Hepatic stellate cell (primary cell): ENCODE measurements at places on chromosomes 12 and 14.

DNA sequence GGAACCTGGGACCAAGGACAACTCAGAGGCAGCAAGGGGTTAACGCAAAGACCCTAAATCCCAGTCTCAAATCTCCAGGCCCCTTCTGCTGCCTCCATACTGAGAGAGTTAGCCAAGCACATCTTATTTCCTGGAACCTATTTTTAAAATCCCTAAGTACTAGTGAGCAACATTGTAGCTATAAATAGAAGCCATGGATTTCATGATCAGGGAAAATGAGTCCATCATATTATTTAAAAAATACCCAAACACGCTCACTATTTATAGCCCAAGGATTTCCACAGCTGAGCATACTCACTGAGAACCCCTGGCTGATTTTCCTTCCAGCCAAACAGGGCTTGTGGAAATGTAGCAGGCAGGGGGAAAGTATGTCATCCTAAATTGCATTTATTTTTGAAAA lies 19.4 kb upstream of the TUNAR start:
- DNase-seq: no peak

DNA sequence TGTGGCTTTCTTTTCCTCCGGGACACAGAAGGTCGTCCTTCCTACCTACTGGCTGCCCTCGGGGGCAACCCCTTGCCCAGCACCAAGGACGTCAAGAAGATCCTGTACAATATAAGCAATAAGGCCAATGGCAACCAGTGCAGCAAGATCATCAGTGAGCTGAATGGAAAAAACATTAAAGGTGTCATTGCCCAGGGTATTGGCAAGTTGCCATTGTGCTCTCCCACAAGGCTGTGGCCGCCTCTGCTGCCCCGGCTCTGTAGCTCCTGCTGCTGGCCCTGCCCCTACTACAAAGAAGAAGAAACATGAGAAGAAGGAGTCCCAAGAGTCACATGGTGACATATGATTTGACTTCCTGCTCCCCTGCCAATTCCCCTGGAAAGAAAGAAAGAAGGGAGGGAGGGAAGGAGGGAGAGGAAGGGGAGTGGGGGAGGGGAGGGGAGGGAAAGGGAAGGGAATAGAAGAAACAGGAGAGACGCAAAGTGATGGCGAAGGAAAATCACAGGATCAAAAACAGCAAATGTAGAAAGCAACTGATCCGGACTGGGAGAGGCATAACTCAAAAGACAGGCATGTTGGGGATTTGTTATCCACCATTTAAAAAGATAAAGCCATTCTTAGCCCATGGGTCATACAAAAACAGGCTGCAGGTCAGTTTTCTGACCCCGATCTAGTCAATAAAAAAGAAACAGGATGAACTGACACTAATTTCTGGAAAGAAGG lies 61.3 kb upstream of the RESF1 start:
- no peak for DNase-seq

DNA sequence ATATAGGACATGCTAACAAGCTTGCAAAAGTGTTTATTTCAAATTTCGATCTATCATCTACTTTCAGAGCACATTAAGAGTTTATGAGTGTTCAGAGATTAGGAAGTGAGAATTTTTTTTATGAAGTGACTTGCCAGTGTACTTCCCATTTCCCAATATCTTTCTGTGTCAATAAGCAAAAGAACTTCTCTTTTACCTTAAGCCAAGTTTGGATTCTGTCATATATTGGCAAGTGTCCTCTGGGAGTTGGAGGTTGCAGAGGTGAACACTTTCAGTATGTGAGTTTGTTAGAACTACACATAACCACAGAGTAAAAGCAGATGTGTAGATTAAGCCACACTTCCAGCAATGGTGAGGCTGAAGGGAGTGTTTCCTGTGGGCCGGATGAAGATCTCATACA lies 16.6 kb upstream of the KLRF1 start:
- no peak for DNase-seq

GRCh38 chr14:105055736-105056302 lies 9.4 kb downstream of the GPR132 start:
- no peak for DNase-seq

DNA sequence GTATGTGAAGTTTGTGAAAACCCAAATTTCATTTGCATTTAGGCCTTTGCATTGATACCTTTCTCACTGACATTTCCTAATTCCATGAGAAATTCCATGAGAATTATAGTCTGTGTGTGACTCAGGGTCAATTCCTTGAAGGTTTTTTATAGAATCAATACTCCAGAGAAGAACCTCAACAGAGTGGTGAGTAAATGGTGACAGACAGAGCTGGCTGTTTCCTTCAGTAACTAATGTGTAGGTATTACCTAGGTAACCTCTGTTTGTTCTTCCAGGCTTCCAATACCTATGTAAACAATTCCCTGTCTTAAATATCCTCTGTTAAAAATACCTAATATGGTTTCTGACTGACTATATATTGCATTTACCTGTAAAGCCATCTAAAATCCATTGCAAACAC lies 117.0 kb downstream of the TTC8 start:
- DNase-seq: no peak

DNA sequence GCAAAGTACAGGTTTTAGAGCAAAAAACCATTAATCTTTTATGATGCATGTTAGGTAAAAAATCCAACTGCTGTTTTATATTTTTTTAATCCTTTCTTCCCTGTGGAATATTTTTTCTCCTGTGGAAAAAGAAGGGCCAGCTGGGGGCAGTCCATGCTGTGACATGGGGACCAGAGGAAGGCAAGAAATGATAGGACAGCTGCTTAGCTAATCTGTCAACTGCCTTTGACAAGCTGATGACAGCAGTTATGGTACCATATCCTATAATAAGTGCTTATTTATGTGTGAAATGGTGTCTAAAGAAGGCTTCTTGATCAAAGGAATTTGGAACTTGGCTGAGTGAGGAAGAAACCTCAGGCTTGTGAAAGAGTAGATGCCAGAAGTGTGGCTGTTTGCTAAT lies 452.4 kb upstream of the NOVA1 start:
- DNase-seq: no peak

DNA sequence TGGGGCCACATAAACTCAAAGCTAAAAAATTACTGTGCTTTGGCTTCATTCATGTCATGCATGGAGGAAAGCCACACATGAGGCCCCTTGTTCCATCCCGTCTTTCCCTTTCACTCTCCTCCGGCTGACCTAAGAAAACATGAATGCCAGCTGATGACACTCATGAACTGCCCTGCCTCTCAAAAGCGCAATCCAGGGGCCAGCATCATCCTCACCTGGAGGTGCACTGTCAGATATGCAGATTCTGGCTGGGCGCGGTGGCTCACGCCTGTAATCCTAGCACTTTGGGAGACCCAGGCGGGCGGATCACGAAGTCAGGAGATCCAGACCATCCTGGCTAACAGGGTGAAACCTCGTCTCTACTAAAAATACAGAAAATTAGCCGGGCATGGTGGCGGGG lies 116.1 kb upstream of the FOXN3 start:
- no peak for DNase-seq

DNA sequence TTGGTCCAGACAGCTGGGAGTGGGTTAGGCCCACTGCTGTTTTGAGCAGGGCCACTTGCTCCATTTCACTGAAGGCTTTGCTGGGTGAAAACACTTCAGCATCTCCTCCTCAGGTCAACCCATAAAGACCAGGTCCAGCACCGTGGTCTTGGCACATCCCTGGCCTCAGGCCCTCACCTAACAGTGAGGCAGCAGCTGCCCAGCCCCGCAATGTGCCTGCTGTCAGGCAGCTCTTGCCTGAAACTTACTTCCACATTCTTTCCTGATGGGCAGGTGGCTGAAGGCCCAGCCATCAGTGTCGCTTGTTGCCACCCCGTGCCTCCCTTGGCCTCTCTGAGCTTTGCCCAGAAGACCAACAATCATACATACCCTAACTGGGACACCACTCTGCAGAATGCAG lies 54.4 kb downstream of the ANAPC7 start:
- DNase-seq: no peak

DNA sequence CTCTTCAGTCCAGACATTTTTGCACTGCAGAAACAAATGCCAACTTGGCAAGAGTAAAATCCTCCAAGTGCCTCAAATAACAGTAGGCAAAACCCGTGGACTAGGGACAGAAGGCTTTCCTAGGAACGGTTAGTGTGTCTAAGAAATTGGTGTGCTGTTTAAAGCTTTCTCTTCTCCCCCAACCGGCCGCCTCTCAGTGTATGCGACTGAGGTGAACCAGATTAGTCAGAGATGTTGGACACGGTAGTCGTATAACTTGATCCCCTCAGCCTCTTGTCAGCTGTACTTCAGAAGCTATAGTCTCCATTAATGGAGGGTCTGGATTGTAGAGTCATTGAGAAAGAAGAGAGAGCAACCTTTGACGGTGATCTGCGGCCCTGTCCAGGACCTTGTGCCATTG lies 21.7 kb downstream of the PPFIBP1 start:
- DNase-seq: no peak

DNA sequence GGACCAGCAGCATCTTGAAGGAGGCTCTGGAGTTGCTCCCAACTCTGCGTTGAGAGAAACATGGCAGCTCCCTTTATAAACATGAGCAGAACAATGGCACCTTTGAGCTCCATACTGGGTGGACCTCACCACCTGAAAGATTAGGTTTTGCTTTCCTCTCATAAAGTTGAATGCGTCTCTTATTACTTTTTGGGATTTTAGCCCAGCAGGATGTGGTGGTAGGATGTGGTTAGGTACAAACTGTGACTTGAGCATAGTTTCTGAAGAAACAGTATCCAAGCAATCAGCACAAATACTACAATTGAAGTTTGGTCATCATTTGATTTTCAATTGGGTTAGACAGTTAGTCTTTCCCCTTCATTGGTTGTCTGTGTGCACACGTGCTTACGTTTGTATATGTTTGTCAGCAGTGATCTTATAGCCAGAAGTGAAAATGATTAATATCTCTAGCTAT lies at the start of gene PRR4:
PRR4 (minus strand) TSS at position 51 of the 454 bp plus-strand sequence; CDS start at position 13, 38 bp downstream.
- no peak for DNase-seq

GRCh38 chr12:66960704-66961690 lies 282.1 kb upstream of the GRIP1 start:
- DNase-seq: no peak

DNA sequence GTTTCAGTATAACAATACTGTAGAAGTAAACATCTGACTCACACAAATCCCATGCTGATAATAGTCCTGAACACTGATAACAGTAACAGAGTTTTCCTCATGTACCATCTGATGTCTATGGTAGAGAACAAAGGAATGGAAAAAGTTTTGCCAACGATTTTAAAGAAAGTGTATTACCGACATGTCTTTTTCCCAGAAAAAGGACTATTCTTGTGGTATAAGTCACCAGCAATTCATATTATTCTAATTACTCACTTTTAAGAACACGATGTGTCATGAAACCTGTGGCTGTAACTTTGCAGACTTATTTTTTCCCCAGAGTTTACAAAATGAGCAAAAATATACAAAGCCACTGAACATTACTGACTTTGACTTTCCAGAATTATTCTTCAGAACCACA lies 40.1 kb upstream of the DCN start:
- DNase-seq: no peak

- DNase-seq: no peak
Measured at GRCh38 chr14:69945912-69946311, 66.7 kb downstream of the SMOC1 start.

DNA sequence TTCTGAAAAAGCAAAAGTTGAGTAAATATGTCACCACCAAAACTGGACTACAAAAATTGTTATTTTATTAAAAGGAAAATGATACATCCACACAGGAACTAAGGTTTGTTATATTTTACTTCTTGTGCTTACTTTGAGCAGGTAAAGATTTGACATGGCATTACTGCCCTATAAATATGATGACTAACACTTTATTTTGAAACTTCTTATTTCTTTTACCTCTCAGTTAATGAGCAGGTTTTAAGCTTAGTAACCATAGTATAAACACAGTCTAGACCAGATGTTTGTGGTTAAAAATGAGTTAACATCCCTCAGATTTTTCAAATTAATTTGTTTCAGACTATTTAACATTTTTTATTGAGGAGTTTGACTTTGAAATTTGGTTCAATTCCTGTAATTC lies 862.5 kb upstream of the USP15 start:
- no peak for DNase-seq

DNA sequence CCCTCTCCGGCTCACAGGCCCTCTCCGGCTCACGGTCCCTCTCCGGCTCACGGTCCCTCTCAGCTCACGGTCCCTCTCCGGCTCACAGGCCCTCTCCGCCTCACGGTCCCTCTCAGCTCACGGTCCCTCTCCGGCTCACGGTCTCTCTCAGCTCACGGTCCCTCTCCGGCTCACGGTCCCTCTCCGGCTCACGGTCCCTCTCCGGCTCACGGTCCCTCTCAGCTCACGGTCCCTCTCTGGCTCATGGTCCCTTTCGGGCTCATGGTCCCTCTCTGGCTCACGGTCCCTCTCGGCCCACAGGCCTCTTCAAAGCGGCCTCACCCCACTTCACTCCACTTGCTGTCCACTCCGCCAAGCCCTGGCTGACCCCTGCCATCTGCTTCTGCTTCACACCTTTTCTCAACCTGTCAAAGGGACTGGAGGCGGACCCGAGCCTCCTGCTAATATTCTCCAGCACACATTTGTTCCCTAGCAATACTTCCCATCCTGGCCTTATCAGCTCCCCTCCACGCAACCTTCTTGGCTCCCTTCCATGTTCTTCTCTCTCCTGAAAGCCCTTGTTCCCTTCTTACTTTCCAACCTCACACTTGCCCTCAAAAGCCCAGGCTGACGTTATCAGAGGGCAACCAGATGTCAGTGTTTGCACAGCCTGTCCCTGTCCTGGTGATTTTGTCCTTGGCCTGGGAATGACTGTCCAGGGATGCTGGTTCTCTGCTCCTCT lies 176.7 kb downstream of the CALM1 start:
- DNase-seq: no peak

GRCh38 chr12:47714826-47715386 lies 9.1 kb upstream of the RPAP3 start:
- DNase-seq: no peak

DNA sequence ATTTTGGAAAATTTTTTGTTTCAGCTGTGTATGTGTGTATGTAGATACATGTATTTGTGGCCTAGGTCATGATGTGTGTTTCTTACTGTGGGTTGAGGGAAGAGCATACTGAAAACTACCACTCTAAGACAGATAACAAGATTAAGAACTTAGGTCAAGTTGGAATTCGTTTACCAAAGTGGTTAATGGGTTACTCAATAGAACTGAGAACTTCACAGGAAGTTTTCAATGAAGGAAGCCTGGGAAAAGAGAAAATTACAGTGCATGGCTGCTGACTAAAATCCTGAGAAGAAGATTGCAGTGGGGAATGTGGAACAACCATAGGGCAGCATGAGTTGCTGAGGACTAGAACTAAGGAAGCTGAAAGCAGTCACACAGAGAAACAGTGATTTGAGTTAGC lies 21.4 kb upstream of the FOXG1 start:
- no peak for DNase-seq
